ENCODE measurements at places on chromosomes 2 and 18.

DNA sequence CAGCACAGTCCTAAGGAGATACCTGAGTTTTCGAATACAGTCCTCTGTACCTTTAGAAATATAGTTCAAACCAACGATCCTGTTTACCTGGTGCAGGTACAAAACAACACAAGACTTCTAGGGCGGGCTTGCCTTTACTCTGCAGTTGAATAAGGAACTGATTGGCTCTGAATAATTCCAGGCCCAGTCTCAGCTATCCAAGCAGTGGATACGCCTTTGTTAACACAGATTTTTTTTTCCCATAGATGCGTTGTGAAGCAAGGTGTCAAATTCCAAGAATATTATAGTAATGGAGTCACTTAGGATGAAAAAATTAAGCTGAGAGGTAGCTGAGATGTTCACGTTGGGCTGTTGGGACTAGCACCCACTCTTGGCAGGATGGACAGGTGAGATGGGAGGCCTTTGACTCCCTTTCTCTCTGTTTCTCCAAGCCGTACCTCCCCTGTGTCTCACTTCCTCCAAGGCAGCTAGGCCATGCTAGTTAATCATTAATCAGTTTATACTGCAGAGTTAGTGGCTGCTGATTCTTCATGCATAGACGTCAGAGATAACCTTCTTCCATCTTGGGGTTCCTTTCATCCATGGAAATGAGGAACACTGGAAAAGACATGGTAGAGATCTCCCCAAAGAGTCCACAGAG, 380.8 kb upstream of the ACVR2A start:
- DNase-seq, result no peak

DNA sequence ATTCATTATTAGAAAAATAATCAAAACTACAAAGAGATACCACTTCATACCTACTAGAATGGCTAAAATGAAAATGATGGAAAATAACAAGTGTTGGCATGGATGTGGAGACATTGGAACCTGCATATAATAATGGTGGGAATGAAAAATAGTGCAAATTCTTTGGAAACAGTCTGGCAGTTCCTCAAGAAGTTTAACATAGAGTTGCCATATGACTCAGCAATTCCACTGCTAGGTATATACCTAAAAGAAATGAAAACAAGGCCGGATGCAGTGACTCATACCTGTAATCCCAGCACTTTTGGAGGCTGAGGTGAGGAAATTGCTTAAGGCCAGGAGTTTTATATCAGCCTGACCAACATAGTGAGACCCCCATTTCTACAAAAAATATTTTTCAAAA, 41.6 kb upstream of the ACYP2 start:
- no peak for DNase-seq

DNA sequence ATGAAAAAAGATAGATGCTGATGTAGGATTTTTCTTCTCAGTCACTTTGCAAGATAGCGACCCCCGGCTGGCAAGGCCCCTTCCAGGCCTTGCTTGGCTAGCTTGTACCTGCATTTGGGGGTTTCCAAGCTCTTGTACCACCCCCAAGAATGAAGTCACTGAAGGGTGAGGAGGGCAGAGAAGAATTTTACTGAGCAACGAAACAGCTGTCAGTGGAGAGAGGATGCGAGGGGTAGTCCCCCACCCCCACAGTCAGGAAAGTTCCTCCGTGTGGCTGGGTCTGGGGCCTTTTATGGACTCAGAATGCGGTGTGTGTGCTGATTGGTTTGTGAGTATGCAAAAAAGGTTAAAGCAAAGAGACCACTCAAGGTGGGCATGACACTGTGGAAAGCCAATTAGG, 382.0 kb downstream of the GPD2 start:
- DNase-seq, result no peak

DNA sequence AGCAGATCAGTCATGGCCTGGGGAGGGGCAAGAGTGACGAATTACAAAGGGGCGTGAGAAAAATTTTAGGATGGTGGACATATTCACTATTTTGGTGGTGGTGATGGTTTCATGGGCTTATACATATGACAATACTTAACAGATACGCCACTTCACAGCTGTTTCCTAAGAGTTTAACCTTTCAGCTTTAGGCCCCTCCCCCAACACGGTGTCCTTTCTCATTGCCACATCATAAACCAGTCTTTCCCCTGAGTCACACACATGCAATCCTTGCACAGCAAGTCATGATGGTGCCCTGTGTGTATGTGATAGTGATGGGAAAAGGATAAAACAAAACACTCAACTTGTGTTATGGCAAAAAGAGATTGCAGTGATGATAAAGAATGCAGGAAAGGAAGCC, 47.6 kb upstream of the IL1R1 start:
- no peak for DNase-seq

DNA sequence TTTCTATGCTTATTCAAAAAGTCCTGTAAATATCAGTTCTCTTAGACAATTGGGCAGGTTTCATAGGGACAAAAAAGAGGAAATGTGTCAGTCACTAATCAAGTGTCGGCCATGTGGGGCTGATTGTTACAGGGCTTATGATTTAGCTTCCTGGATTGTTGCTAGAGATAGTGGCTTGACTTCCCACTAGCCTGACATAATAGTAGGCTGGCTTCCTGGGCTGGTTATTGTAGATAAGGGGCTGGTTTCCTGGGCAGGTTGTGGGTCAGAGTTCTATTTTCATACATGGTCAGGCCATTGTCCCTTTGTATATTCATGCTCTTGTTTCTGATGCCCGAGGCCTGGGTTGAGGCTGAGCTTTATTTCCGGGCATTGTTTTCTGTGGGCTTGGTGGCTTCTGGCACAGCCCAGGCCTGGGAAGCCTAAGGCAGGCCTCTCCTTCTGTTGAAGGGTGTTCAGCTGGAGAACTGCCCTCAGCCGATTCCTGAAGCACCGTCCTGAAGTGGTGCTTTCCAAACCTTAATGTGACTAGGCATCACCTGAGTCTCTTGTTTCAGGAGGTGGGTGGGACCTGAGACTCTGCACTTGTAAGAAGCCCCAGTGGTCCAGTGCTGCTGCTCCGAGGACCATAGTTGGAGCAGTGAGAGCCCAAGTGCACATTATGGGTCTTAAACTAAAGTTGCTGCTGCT, 37.0 kb downstream of the CD8B2 start:
- DNase-seq, result no peak

- DNase-seq, result no peak
Observed at GRCh38 chr2:217863883-217864282, 138.9 kb downstream of the TNS1 start.

GRCh38 chr2:38719706-38720105, 31.5 kb downstream of the SRSF7 start:
- DNase-seq, result no peak

DNA sequence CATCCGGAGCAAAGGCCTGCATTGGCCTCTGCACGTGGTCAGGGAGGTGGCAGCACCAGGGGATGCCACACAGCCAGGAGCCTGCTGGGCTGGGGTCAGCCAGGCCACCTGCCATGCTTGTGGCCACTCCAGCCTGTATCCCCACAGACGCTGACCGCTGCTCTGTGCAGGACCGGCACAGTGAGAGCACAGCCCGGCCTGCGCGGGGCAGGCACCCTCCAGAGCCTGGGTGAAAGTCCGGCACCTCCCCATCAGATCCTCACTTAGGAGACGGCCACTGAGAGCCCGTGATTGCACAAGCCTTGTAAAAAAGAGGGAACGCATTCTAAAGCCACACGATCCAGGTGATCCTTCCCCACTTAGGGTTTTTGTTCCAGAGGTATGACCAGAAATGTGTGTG, 42.2 kb downstream of the TWIST2 start:
- DNase-seq, result no peak

DNA sequence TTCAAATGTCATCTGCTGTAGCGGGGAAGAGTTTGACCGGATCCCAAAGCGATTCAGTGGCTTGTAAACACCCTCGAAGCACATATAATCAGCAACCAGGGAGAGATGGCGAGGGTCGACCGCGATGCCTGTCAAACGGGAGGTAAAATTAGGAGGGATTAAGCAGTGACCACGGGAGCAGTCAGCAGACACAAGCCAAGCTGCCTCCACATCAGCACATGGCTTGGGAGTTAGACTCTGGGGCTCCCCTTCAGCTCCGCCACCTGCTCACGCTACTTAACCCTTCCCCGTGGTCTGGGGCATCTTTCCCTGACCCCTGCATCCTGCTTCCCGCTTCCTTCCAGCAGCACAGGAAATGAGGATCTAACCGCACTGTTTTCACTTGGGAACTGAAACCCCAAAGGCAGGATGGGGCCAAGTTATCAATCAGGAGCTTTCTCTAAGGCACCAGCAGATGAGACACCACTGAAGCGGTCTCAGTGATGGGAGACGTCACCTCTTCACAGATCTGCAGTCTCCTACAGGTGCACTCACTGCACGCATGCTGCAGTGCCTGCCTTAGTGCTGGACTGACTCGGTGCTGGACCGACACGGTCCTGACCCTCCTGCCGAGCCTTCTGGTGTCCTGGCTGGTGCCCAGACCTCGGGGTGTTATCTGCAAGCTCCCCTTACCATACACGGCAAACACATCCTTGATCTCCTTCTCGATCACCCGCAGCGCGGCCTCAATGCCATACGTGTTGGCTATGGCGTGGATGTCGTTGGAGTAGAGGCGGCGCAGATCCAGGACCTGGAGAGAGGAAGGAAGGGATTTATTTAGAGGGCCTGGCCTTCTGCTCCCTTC, 77.5 kb downstream of the POLR1A start:
- DNase-seq, result no peak

DNA sequence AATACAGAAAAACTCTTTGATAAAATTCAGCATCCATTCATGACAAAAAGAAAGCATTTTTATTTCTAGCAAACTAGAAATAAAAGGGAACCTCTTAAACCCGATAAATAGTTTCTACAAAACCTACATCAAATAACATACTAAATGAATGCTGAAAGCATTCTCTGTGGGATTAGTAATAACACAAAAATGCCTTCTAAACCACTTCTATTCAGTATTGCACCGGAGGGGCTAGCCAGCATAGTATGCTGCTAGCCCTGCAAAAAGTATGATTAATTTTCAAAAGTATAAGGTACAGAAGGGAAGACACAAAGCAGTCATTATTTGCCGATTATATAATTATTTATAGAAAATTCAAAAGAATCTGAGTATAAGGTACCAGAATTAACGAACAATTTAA, 145.2 kb downstream of the DTNB start:
- DNase-seq, result no peak

GRCh38 chr2:160836755-160837154, 323.5 kb upstream of the TANK start:
- DNase-seq, result no peak

GRCh38 chr2:157262248-157262647, 4.7 kb downstream of the GALNT5 start:
- no peak for DNase-seq

- no peak for DNase-seq
Observed at GRCh38 chr18:80239830-80240229, 7.5 kb downstream of the PARD6G start.

DNA sequence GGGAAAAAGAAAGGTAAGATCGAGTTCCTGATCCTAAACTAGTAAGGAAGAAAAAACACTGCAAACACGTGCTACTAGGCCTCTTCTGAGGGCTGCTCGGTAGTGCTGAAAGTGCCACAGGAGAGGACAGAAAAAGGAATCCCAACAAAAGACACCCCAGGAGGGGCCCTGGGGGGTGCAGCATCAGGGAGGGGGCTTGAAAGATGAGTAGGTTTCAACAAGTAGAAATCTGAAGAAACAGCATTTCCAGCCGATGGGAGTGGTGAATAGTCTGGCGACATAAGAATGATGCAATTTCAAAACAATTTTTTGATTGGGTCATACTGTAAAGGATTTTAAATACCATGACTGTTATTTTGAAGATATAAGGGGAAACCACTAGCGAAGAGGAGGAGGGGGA, 98.6 kb downstream of the NOL10 start:
- no peak for DNase-seq

DNA sequence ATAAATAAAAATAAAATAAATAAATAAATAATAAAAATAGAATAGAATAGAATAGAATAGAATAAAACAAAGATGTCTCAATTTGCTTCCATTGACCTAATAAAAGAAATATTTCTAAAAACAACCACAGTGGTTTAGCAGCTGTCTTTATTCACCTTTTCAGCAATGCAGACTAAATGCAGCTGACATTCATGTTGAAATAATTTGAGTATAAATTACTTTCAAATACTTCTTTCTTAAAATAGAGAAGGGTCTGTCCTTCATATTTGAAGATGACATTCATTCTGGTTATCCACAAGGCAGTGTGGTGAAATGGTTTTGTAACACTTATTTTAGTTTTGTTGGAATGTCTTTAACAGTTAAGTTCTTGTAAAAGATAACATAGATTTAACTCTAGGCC, 469.4 kb downstream of the IRS1 start:
- DNase-seq, result no peak

- no peak for DNase-seq
Observed at GRCh38 chr18:6210349-6211173, 204.2 kb downstream of the L3MBTL4 start.

DNA sequence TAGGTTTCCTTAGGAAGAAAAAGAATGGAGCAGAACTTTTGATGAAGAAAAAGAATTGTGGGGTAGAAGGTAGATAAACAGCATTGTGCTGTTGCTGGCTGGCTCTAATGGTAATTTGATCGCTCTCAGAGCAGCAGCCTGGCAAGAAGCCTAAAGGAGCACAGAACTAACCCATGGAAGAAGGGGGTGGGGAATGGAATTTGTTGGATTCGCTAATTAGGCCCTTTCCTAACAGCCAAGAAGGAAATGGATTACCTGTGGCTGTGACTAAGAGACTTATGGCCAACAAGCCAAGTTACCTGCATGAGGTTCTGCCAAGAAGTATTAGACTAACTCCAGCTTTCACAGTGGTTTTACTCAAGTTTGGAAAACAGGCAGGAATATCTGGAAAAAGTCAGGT, 210.6 kb downstream of the IKZF2 start:
- no peak for DNase-seq

GRCh38 chr18:10604182-10604581, 78.4 kb downstream of the NAPG start:
- DNase-seq, result no peak

GRCh38 chr2:50895041-50895440, 136.9 kb downstream of the NRXN1 start:
- DNase-seq, result no peak

DNA sequence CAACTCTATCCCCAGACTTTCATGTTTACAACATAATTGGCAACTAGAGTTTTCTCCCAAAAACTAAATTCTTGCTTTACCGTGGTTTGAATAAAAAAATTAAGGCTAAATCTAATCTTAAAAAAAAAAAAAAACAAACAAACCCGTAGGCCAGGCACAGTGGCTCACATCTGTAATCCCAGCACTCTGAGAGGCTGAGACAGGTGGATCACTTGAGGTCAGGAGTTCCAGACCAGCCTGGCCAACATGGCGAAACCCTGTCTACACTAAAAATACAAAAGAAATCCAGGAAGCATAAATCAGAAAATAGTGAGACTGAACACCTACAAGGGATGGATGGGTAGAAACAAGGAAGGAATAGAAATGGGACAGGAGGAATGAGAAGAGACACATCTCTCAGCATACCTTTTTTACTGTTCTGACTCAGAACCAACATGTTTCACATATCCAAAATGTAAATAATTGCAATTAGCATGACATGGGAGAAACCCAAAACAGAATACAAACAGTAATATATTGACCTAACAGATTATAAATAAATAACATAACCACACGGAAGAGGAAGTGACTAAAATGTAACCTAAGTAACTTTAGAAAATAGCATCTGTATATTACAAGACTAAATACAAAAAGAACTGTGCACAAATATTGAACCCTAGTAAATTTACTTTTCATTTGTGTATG, 17.5 kb downstream of the MGAT4A start:
- DNase-seq, result no peak
